Upper lobe of left lung (tissue), 6 donors: ENCODE measurements at places on chromosomes 7 and 10. TPM values are rescaled to one million over a fixed set of nuclear protein-coding genes. Genes with fewer than 3 reads are reported as not detected.

DNA sequence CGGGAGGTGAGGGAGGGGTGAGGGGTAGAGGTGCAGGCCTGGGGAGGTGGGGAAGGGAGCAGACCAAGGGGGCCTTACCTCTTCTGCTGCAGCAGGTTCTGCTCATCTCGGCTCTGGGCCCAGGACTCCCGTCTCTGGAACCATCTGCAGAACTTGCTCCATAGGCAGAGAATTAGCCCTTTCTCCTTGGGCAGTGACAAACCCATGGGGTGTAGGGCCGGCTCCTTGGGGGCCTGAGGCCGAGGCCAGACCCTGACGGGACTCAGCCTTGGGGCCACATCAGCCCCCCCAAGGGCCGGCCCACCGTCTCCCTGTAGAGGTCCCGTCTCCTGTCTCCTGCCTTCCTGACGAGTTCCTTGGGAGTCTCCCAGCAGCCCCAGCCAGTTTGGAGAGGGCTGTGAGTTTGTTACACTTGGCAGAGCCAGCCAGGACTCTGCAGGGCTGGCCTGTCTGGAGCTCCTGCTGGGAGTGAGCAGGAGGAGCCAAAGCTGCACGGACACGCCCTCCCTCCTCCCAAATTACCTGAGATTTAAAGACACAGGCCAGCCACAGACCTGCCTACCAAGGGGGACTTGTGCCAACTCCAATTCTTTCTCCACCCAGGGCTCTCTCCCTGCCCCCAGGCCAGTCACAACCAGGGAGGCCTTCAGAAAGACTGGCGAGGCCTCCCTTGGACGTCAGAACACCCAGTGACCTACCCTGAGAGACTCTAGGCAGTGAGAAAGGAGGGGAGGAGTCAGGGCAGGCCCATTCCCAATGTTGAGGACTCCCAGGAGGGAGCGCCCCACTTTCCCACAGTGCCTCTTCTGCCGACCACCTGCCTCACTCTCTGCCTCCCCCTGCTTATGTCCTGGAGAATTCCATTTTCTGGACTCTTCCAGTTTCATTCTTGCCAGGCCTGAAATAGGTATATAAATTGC, at the start of gene TRPV6:
TSS of gene TRPV6 (minus strand) at position 435 of the 920 bp plus-strand sequence.
- peak; percentile 58 for DNase-seq
- no peaks in the 10 kb centered on the region for H3K27me3 ChIP-seq
- H3K36me3 ChIP-seq, result no peaks in the 10 kb centered on the region

DNA sequence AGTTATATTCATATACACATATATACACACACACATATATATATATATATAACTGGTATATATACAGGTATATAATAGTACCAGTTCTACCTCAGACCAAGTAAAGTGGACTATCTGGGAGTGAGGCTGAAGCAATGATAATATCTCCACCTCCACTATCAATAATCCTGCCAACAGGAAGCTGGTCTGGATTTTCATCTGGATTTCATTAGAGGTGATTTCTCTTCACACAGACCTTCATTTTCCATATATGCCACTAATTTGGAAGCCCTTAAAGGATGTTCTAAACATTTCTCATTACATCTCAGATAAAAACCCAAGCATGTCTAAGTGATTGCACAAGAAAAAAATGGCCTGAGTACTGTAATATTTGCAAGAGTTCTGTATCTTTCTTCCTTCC, 1.7 kb upstream of the SLC35B4 start:
- no peak for DNase-seq
- H3K4me1 ChIP-seq, result peaks cover 16% of the 10 kb centered on the region

DNA sequence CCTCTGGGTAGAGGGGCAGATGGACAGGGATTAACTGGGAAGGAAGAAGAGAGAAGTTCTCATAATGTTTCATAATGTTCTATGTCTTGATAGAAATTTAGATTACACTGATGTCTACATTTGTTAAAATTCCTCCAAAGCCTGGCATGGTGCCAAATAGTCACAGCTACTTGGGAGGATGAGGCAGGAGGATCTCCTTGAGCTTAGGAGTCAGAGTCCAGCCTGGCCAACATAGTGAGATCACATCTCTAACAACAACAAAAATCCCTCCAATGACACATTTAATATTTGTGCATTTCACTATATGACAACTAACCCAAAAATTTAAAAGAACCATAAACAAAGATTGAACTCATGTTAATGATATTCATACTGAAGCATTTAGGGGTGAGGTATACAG, 33.0 kb upstream of the PPP1R3C start:
- no peaks in the 10 kb centered on the region for H3K36me3 ChIP-seq
- DNase-seq, result no peak
- no peaks in the 10 kb centered on the region for H3K27me3 ChIP-seq
- H3K27ac ChIP-seq, result no peak overlapping the region

GRCh38 chr7:109772161-109772560, 1202.5 kb downstream of the DNAJB9 start:
- no peak for DNase-seq
- no peak overlapping the region for H3K27ac ChIP-seq
- H3K4me3 ChIP-seq, result no peak overlapping the region
- H3K27me3 ChIP-seq, result no peaks in the 10 kb centered on the region
- H3K36me3 ChIP-seq, result no peaks in the 10 kb centered on the region

GRCh38 chr7:22427104-22427503, 70.2 kb upstream of the RAPGEF5 start:
- H3K4me3 ChIP-seq, result no peak overlapping the region
- H3K27me3 ChIP-seq, result no peaks in the 10 kb centered on the region
- no peaks in the 10 kb centered on the region for H3K36me3 ChIP-seq
- no peak for DNase-seq

GRCh38 chr7:135514856-135515255, 5.0 kb upstream of the CNOT4 start:
- H3K27ac ChIP-seq, result no peak overlapping the region
- DNase-seq, result no peak
- H3K27me3 ChIP-seq, result no peaks in the 10 kb centered on the region
- H3K4me1 ChIP-seq, result peaks cover 7% of the 10 kb centered on the region

- H3K27ac ChIP-seq, result peak overlapping the region; percentile 69
- no peaks in the 10 kb centered on the region for H3K27me3 ChIP-seq
- H3K36me3 ChIP-seq, result no peaks in the 10 kb centered on the region
- DNase-seq, result no peak
Measured at GRCh38 chr7:116271963-116272886, 61.9 kb downstream of the TES start.

DNA sequence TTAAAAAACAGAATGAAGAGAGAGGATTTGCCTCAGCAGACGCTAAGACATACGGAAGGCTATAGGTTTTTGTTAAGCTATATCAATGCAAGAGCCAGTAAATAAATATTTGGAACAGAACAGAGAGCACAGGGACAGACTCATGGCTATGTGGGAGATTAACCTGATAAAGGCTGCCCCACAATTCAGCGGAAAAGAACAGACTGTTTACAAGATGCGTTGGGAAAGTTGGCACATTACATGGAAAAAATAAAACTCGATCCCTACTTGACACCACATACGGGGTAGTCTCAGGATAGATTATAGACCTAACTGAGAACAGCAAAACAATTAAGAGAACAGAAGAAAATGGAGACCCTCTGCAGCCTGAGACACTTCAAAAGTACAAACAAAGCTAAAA, 10.8 kb downstream of the KCNH2 start:
- no peak overlapping the region for H3K4me3 ChIP-seq
- no peak overlapping the region for H3K27ac ChIP-seq
- no peak for DNase-seq
- H3K27me3 ChIP-seq, result no peaks in the 10 kb centered on the region

- no peaks in the 10 kb centered on the region for H3K4me1 ChIP-seq
- H3K4me3 ChIP-seq, result no peak overlapping the region
- H3K27me3 ChIP-seq, result no peaks in the 10 kb centered on the region
- DNase-seq, result no peak
- no peaks in the 10 kb centered on the region for H3K36me3 ChIP-seq
- no peak overlapping the region for H3K27ac ChIP-seq
Measured at GRCh38 chr7:102255501-102255900, 31.2 kb upstream of the SH2B2 start.

GRCh38 chr10:114084215-114084614, 40.5 kb downstream of the ADRB1 start:
- no peak overlapping the region for H3K27ac ChIP-seq
- H3K4me1 ChIP-seq, result no peaks in the 10 kb centered on the region
- no peaks in the 10 kb centered on the region for H3K36me3 ChIP-seq
- no peaks in the 10 kb centered on the region for H3K27me3 ChIP-seq
- H3K4me3 ChIP-seq, result no peak overlapping the region

DNA sequence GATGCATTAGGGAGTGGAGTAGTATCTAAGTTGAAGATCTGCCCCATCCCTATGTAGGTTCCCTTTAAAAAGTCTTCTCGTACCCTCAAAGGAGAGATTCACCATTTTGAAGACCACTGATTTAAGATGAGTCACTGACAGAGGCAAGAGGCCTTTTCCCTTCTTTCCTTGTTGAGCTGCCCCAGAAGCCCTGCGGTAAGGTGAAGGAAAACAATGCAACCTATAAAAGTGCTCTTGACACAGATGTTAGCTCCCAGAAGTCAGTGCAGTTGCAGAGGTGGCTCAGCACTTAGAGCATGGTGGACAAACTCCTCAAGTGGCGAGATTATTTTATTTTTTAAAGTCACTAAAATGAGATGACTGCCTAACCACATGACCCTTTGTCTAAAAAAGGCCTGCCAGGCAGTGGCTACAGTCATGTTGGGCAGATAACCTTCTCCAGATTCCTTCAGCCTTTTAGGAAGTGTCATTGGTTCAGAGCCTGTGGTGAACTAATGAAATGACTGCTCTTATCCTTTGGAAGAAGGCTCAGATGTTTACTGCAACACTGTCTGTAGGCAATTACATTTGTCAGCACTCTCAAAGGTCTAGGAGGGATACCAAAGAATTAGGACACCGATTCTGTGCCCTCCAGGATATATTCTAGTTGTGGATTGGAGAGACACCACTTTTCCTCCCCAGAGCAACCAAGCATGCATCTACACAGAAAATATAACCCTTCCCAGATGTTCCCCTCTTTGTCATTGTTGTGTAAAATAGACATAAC, 88.7 kb downstream of the ARID5B start:
- H3K27me3 ChIP-seq, result no peaks in the 10 kb centered on the region
- no peak overlapping the region for H3K27ac ChIP-seq
- no peak overlapping the region for H3K4me3 ChIP-seq
- H3K4me1 ChIP-seq, result peaks cover 36% of the 10 kb centered on the region
- DNase-seq, result no peak
- no peaks in the 10 kb centered on the region for H3K36me3 ChIP-seq

DNA sequence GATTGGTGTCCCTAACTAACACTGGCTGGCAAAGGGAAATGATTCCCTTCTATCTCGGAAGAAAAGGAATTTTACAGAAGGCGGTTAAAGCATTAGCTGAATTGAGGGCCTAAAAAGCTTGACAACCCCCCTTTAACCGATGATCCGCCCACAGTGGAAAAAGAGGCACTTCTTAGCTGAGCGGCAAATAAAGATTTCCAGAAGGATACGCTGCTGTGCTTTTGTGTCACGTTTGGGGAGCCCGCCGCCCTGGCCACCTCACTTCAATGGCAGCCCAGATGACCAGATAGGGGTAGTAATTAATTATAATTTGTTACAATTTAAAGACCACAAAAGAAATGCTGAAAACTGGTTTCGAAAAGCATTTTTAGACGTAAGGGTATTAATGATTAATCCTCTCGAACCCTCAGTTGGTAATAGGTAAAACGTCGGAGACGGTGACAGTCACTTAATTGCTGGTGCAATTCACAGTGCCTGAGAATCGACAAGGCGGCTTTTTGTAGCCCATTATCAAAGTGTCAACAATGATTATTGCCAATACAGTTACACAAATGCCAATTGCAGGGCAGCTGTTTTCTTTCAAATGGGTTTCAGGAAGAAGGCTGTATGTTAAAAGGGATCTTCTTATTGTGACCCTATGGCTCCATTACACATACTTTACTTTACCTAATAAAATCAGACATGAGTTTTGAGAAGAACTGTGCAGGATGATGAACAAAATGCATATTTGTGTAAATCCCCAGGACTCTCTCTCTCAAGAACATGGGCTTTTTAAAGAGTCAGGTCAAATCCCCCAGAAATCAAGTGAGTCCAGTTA, 154.1 kb downstream of the PIP4K2A start:
- DNase-seq, result no peak
- H3K4me1 ChIP-seq, result no peaks in the 10 kb centered on the region
- no peaks in the 10 kb centered on the region for H3K36me3 ChIP-seq
- H3K27ac ChIP-seq, result no peak overlapping the region
- H3K4me3 ChIP-seq, result no peak overlapping the region
- H3K27me3 ChIP-seq, result no peaks in the 10 kb centered on the region

DNA sequence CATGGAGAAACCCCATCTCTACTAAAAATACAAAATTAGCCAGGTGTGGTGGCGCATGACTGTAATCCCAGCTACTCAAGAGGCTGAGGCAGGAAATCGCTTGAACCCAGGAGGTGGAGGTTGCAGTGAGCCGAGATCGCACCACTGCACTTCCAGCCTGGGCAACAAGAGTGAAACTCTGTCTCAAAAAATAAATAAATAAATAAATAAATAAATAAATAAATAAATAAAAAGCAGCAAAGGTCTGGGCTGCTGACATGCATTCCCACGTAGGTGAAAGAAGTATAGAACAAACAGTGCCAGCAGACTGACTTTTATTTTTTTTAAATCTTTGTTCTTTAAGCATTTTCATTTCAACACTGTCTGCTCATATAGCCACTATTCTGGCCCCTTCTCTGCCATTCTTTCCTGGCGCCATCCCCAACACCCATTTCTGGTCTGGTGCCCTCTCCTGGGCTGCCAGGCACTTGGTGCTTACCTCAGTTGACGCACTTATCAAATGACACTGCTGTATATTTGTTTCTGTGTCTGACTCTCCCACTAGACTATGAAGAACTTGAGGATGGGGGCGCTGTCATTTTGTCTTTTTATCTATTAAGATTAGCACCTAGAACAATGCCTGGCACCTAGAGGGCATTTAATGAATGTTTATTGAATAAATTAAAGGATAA, 15.6 kb downstream of the FAM107B start:
- no peak overlapping the region for H3K4me3 ChIP-seq
- no peaks in the 10 kb centered on the region for H3K4me1 ChIP-seq
- no peaks in the 10 kb centered on the region for H3K36me3 ChIP-seq
- no peak for DNase-seq
- no peak overlapping the region for H3K27ac ChIP-seq

- H3K4me1 ChIP-seq, result no peaks in the 10 kb centered on the region
- no peak overlapping the region for H3K4me3 ChIP-seq
- DNase-seq, result no peak
- H3K27me3 ChIP-seq, result no peaks in the 10 kb centered on the region
Measured at GRCh38 chr7:40622941-40623501, 488.2 kb downstream of the SUGCT start.

- DNase-seq, result no peak
- H3K27ac ChIP-seq, result no peak overlapping the region
- H3K4me1 ChIP-seq, result no peaks in the 10 kb centered on the region
- no peaks in the 10 kb centered on the region for H3K27me3 ChIP-seq
Measured at GRCh38 chr7:141575164-141575563, 24.0 kb downstream of the AGK start.

Gene CLCN1
- total RNA-seq, result 0.10 TPM

Gene UROS
- total RNA-seq, result 48.0 TPM

Gene PLPP4
- total RNA-seq, result not detected

Gene CYP17A1
- 6.3 TPM for total RNA-seq

Gene NIPSNAP2
- 55.5 TPM for total RNA-seq

Gene MUC3A
- 1.4 TPM for total RNA-seq
